ENCODE measurements at places on chromosomes 2 and 18. TPM values are rescaled to one million over a fixed set of nuclear protein-coding genes. Genes with fewer than 3 reads are reported as not detected.

The GLI2 gene
- 34.1 TPM for total RNA-seq

The SCN7A gene
- total RNA-seq: 133 TPM

The NYAP2 gene
- not detected for total RNA-seq

DNA sequence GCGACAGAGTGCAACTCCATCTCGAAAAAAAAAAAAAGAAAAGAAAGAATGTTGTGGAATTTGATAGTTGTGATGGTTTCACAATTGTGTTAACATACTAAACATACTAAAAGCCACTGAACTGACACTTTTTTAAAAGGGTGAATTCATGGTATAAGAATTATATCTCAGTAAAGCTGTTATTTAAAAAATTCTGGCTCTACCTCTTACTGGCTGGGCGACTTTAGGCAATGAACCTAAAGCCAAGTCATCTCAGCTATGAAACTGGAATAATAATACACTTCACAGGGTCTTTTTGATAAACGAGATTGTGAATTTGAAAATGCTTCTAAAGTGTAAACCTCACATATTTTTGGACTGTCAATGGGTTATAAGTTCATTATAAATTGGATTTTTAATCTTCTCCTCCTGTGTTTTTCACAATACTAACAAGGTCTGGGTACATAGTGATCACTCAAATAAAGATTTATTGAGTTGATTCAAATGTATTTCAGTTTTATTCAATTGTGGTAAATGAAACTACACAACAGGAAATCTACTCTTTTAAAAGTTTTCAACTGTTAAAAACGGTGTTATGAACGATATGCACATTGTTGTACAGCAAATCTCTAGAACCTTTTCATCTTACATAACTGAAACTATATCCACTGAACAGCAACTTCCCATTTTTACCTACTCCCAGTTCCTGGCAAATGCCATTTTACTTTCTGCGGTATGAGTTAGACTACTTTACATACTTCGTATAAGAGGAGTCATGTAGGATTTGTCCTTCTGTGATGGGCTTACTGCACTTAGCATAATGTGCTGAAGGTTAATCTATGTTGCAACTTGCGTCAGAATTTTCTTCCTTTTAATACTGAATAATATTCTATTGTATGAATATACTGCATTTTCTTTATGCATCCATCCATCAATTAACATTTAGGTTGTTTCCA is 43.0 kb upstream of the GTF2A1L start:
- H3K4me1 ChIP-seq: peaks cover 1% of the 10 kb centered on the region
- H3K27me3 ChIP-seq: no peaks in the 10 kb centered on the region
- no peak overlapping the region for H3K4me3 ChIP-seq
- DNase-seq: no peak
- no peak overlapping the region for H3K27ac ChIP-seq

GRCh38 chr2:230665263-230665691 is 47.4 kb upstream of the CAB39 start:
- H3K27ac ChIP-seq: no peak overlapping the region
- no peaks in the 10 kb centered on the region for H3K36me3 ChIP-seq
- H3K4me3 ChIP-seq: no peak overlapping the region
- DNase-seq: no peak
- H3K4me1 ChIP-seq: no peaks in the 10 kb centered on the region

- DNase-seq: no peak
- no peak overlapping the region for H3K27ac ChIP-seq
- no peaks in the 10 kb centered on the region for H3K36me3 ChIP-seq
Measured at GRCh38 chr2:67510745-67511144, 113.6 kb downstream of the ETAA1 start.

The NT5C1B gene
- total RNA-seq: not detected

GRCh38 chr18:3153107-3153704 is 66.6 kb downstream of the MYOM1 start:
- no peaks in the 10 kb centered on the region for H3K36me3 ChIP-seq
- no peak overlapping the region for H3K27ac ChIP-seq
- H3K27me3 ChIP-seq: no peaks in the 10 kb centered on the region
- H3K4me3 ChIP-seq: no peak overlapping the region
- H3K4me1 ChIP-seq: no peaks in the 10 kb centered on the region
